Psoas muscle (tissue), 8 donors: ENCODE measurements at places on chromosomes 6 and 20. TPM values are rescaled to one million over a fixed set of nuclear protein-coding genes. Genes with fewer than 3 reads are reported as not detected.

Gene ZBTB46
- 6.4 TPM for total RNA-seq

Gene ZFP57
- not detected for total RNA-seq

Gene GNMT
- total RNA-seq: not detected

Gene FRMD1
- 0.34 TPM for total RNA-seq

Gene CALHM4
- total RNA-seq: 0.34 TPM

Gene NKAPL
- total RNA-seq: 5.4 TPM

GRCh38 chr6:128491610-128492206 is 28.7 kb downstream of the PTPRK start:
- no peak for DNase-seq

DNA sequence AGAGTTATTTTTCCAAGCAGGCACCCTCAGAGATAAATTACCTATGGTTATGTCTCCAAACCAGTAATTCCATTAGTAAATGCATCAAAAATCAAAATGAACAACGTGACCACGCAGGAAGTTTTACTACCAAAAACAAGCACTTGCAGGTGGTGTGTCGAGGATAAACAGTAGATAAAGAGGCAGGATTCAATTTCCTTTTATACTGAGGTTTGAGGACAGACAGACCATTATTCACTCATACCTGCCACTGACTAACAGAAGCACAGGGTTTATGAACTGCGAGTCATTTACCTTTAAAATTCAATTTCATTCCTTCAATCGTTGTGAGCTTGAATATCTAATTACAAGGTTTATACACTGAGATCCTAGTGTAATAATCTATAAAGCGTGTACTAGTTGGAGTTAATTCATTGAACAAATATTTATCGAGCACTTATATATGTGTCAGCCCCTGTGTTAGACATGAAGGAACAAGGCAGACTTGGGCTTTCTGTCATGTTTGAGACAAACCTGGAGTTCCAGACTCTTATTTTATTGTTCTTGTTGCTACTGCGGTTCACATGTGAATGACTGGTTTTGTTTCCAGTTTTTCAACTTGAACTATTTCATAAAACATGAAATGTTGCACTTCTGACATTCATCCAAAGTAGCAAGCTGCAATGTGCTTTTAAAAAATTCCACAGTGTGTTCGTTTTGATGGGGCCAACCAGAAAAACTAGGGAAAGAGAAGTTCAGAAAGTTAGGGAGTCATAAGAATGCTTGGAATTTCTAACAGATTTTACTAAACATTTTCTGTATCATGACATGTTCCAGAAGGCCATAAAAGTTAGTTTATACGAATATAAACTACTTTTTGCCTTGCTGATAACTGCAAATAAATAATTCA is 205.6 kb downstream of the UST start:
- DNase-seq: no peak

DNA sequence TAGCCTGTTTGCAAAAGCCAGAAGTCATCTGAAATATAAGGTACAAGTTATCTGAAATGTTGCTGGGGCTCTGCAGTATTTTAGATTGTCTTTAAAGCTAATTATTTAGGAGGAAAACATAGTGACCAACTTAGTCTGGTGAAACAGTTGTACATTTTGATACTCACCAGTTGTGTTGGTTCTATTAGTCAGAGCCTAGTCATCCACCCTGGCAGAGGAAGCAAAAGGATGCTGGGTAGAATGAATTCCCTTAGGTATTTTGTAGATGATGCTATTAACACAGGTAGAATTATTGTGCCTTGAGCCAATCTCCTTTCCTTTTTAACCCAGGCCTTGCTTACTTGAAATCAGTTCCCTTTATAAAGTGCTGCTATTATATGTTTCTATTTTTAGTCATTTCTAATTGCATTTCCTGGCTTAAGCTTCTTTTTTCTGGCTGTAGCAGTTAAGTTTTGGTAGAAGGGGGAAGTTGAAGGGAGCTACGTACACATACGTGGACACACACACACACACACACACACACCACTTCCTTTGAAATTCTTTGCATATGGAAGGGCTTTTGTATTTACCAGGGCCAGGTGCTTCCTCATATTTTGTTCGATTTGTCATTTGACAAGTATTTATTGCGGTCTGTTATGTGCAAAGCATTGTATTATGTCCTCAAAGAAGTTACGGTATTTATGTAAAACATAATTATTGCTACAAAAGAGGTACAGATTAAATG is 82.4 kb downstream of the RTN4IP1 start:
- no peak for DNase-seq

DNA sequence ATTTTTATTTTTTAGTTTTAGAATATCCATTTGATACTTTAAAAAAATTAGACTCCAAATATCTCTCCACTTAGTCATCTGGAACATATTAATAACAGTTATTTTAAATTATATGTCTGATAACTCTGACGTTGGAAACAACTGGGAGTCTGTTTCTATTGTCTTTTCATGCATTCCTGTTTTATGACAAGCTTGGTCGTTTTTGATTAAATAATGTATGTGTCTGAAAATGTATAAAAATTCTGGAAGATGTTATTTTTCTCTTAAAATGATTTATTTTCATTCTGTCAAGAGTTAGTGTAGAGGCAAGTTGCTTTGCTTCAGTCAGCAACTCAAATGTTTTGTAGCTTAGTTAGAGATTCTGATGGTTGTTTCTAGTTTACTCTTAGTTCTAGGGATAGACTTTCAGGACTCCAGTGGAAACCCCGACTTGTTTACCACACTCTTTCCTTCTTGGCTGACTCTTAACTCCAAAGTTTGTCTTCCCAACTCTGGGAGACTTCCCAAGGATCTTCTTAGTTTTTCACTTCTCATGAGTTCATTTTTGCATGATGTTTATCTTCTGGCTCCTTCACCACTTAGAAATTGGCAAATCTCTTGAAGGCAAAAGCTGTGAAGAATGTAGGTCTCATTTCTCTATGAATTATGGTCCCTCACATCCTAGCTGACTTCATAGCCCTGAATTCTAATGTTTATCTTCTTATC is 190.9 kb downstream of the LAMA2 start:
- DNase-seq: no peak

- no peak for DNase-seq
Measured at GRCh38 chr20:56872620-56873458, 243.7 kb downstream of the TFAP2C start.

GRCh38 chr20:63191400-63191799 is 24.5 kb downstream of the YTHDF1 start:
- DNase-seq: no peak

DNA sequence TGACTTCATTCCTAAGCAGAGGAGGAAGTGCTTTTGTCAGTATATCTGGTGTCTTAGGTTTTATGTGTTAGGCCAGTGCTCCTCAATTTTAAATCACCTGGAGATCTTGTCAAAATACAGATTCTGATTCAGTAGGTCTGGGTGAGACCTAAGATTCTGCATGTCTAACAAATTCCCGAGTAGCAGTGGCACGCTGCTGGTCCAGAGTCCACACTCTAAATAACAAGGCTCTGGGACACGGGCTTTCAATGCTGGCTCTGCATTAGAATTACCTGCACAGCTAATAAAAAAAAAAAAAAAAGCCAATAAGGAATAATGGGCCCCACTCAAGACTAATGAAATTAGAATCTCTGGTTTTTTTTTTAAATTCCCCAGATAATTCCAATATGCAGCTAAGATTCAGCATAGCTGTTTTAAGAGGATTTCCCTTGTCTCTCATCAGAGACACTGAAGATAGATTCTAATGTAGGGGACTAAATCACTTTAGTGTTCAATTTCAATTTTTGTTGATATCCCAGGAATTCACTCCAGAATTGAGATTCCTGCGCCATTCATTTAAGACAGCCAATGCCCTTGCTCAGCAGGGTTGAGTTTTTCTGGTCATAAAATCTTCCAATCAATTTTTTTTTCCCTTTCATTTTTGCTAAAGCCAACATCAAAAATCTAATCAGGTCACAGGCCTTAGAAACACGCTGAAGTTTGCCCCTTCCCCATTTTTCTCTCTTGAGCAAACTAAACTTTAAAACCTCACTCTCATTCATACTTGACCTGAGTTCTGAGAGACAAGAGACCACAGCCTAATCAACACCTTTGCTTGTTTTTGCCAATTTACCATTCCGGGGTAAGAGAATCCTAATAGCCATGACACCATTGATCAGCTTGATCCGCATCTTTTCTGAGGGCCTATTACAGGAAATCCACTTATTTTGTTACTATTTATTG is 2.4 kb downstream of the TDP2 start:
- no peak for DNase-seq

DNA sequence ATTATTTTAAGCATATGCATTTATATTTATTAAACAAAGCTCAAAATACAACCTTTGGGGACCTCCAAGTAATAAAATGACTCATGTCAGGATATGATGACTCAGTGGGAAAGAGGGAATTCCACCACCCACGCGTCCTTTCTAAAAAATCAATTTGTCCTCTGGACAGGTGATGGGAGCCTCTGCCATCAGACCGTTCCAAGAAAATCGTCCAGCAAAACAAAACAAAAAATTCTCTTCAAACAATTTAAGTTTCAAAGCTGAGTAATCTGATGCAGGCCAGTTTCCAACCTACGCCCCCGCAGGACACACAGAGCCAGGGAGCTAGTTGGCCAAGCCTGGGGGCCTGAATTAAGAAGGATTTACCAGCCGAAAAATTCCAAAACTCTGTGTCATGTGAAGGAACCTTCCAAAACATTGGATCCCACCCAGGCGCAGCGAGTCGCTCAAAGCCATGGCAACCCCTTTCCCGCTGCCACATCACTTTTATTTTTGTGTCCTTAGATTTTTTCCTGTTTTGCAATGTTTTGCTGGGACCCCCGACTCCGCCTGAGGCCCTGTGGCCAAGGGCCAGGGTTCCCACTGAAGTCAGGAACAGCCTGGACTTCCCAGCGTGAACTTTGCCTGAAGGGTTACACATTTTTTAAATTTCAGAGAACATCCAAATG is 95.3 kb downstream of the NFATC2 start:
- peak; percentile 81 for DNase-seq

DNA sequence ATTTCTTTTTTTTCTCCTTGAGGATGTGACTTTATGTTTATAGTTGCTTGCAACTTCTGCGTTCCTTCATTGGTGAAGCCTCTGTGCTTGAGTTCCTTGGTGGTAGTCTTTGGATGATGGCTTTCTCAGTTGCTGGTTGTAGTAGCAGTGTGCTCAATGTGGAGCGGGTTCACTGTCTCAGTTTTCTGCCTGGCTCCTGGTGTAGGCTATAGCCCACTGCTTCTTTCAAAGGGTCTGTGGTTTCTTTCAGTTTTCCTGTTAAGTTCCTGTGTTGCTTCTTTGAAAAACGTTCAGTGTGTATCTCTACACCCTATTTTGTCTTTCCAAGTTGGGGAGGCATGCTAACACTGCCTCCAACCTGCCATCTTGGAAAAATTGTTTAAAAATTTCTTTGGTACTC is 33.9 kb upstream of the ZBTB24 start:
- DNase-seq: no peak

GRCh38 chr20:50286609-50287008 is 96.0 kb downstream of the CEBPB start:
- peak; percentile 81 for DNase-seq

DNA sequence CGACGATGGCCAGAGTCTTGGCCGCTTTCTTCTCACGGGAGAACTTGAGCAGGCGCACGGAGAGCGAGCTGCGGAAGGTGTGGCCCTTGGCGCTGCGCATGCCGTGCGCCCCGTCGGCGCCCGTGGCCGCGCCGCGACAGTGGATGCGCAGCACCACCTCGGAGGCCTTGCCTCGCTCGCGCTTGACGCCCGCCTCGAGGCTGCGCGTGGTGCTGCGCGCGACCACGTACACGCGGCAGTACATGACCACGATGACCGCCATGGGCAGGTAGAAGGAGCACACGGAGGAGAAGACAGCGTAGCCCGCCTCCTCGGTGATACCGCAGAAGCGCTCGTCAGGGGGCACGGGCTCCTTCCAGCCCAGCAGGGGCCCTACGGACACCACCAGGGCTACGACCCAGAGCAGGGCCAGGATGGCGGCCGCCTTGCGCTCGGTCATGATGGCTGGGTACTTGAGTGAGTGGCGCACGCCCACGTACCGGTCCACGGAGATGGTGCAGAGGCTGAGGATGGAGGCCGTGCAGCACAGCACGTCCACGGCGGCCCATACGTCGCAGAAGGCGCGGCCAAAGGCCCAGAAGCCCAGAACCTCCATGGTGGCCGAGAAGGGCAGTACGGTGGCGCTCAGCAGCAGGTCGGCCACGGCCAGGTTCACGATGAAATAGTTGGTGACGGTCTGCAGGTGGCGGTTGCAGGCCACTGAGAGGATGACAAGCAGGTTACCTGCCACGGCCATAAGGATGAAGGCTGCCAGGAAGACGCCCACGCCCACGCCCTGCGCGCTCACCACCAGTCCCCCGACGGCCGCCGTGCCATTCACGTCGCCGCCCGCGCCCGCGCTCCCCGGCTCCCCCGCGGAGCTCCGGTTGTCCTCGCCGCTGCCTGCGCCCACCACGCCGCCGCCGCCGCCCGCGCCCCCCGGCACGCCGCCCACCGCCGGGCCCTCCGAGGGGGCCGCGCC is 232.8 kb upstream of the RNF24 start:
- no peak for DNase-seq

DNA sequence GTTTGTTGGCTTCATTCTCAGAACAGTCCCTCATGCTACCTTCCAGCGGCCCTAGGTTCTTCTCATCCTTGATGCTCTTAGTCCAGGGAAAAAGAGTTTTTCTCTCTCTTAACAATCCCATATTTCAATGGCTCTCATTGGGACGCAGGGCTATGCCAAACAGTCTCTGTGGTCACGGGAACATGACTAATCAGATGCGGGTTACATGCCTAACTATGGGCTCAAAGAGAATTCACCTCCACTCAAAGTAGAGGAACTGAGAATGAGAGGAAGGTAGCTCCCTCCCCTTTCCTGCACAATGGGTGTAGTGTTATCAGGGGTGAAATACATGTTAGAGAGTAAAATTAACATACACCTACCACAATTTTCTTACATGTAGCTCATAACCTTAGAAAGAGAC is 18.1 kb upstream of the ATRN start:
- DNase-seq: no peak
